Spinal cord (tissue), 10 donors: ENCODE measurements at places on chromosomes 2 and 18. TPM values are rescaled to one million over a fixed set of nuclear protein-coding genes. Genes with fewer than 3 reads are reported as not detected.

Gene GAREM1
- polyA plus RNA-seq = 19.6 TPM

Gene ZAP70
- 1.9 TPM for polyA plus RNA-seq

Gene LOXL3
- 18.1 TPM for polyA plus RNA-seq

Gene SLC35F5
- polyA plus RNA-seq = 40.7 TPM
